Stromal cell of bone marrow (primary cell): ENCODE measurements at places on chromosomes 5 and 9.

DNA sequence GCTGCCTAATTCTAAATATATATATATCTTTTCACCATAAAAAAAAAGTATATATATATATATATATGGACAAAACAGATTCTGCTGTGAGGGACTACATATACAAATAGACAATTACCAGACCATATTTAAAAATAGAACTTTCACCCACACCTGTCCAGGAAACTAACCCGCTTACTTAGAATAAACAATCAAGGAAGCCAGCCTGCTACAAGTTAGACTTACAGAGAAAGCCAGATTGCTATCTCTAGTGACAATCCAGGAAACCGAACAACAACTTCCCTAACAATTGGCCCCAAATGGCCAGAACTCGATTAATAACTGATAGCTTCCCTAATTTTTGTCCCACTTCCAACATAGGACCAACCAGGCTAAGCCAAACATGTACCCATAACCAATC lies 5.9 kb downstream of the GLDC start:
- no peak for DNase-seq

DNA sequence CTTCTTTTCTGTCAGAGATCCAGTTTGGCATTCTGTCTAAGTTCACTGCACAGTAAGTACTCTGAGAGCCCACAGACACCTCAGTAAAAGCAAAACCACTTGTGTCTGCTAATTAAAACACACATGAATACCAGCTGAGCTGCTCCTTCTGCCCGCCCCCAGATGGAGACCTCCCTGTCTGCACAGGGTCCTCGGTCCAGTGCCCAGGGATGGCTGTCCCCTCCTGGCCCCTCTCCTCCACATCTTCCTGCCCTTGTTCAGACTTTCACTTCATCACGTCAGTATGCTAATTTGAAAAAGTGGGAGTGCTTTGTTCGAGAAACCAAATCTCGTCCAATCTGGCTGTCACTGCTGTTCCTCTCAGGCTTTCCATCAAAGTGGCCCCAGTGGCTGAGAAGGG lies 43.5 kb downstream of the LIX1 start:
- no peak for DNase-seq

- no peak for DNase-seq
Observed at GRCh38 chr5:125708583-125708982, 714.6 kb upstream of the GRAMD2B start.

DNA sequence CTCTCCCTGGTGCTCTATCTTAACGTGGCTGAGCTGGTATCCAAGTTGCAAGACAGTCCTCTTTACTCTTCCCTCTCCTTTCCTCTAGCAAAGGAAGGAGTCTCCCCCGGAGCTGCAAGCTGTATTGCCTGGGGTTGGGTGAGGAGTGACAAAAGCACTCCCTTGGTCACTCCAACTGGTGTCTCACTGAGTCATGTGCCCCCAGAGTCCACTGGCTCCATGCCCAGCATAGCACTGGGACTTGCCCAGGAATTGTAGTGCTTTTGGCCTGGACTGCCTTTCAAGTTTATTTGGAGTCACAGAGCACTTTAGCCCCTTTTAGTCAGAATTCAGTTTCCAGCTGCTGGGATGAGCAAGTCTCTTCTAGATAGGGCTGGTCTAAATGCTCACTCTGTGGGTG lies 82.6 kb upstream of the FST start:
- peak; percentile 71 for DNase-seq

GRCh38 chr5:90477073-90477472 lies 2.4 kb downstream of the POLR3G start:
- no peak for DNase-seq
